Stimulated activated CD8-positive, alpha-beta memory T cell treated with anti-CD3 and anti-CD28 coated beads, Interleukin-7, amount 100 ng/mL, for 48 hours (primary cell): ENCODE measurements at places on chromosomes 11 and 22.

DNA sequence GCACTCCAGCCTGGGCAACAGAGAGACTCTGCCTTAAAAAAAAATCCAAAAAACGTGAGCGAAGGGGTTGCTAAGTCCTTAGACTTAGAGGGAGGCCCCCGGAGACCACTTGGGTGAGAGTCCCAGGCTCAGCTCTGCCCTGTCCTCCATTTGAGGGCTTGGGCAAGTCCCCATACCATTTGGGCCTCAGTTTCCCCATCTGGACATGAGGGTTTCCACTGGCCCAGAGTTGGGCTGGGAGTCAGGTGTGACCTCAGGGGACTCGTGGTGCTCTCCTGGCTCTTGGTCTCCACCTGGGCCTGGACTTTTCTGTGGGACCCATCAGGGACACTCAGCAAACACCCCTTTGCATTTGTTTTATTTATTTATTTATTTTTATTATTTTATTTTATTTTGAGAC, 35.2 kb upstream of the CSNK1E start:
- DNase-seq, result no peak

DNA sequence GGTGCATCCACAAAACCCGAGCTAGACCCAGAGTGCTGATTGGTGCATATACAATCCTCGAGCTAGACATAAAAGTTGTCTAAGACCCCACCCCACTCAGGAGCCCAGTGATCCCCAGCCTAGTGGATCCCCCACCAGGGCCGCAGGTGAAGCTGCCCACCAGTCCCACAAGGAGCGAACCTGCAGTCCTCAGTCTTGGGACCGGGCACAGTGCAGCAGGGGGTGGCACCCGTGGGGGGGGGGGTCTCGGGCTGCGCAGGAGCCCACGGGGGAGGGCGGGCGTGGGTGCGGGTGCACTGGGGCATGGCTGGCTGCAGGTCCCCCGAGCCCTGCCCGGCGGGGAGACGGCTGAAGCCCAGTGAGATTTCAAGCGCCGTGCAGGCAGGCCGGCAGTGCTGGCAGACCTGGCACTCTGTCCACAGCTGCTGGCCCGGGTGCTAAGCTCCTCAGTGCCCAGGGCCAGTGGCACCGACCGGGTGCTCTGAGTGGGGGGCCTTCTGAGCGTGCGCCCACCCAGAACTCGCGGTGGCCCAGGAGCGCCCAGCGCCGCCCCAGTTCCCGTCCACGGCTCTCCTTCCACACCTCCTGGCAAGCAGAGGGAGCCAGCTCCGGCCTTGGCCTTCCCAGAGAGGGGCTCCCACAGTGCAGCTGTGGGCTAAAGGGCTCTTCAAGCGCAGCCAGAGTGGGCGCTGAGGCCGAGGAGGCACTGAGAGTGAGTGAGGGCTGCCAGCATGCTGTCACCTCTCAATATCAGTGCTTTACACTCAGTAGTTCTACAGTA, 989.1 kb downstream of the FAM181B start:
- no peak for DNase-seq

DNA sequence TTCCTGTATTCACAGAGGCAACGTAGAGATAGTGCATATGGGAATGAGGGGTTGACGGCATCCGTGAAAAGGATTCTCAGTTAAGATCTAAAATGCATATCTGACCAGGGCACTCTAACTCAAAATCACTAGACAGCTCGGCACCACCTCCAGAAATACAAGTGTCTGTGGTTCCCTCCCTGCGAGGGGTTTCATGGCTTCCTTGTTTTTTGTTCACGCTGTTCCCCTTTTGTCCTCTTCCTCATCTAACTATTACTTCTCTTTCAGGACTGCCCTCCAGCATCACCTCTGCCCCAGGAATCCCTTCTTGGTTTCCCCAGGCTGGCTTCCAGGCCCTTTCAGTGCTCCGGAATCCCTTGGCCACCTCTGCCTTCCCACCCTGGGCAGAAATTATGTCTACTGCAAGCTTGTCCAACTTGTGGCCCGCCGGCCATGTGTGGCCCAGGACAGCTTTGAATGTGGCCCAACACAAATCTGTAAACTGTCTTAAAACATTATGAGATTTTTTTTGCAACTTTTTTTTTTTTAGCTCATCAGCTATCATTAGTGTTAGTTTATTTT, 159.9 kb downstream of the FBXO7 start:
- DNase-seq, result no peak

DNA sequence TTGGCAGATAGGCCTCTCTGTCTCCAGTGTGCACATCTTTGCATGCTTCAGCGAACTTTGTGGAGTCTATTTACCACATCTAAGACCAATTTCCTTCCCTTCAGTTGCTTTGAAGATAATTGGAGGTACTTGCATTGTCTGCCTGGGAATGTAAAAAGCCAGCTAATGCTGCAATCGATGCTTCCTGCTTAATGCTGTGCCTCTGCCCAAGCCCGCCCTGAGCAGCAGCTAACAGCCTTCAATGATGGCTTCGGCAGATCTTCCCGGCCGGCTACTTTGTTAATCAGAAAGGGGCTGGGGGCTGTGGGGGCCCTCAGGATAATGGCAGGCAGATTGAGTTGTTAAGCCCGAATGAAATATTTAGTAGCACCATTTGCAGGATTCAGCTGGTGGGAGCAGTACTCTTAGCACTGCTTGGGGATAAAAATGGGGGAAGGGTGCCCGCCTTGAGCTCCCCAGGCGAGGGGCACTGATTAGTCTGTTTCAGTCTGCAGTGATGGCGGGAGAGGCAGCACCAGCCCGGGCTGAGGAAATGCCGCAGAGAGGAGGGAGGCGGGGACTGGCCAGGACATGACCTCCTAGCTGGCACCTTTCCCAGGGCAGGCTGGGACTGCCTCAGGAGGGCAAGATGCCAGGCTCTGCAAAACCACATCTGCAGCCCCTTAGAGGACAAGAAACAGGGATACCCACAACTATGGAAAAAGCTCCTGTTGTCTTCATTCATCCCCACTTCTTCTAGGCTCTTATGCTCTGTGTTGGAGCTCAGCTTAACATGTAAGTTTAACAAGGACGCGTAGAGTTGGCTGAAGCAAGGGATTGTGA, 460.0 kb downstream of the BUD13 start:
- DNase-seq, result no peak

- no peak for DNase-seq
These were observed 56.0 kb downstream of the PISD start for GRCh38 chr22:31605851-31606585.

- DNase-seq, result no peak
These were observed 24.6 kb downstream of the IGHMBP2 start for GRCh38 chr11:68928136-68928880.

DNA sequence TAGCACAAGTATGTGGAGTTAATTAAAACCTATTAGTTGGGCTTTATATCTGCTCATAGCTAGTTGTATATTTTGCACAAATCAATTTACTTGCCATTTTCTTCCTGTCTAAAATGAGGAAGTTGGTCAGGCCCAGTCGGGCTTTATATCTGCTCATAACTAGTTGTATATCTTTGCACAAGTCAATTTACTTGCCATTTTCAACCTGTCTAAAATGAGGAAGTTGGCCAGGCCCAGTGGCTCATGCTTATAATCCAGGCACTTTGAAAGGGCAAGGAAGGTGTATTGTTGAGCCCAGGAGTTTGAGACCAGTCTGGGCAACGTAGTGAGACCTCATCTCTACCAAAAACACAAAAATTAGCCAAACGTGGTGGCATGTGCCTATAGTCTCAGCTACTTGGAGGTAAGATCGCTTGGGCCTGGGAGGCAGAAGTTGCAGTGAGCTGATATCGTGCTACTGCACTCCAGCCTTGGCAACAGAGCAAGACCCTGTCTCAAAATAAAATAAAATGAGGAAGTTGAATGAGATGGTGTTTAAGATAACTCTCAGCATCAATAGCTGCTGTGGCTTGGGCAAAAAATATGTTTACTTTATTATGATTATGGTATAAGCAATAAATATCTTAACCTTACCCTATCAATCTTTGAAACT, 1558.6 kb upstream of the RAG2 start:
- no peak for DNase-seq

GRCh38 chr11:15836795-15837194, 519.6 kb downstream of the SOX6 start:
- DNase-seq, result no peak

GRCh38 chr11:22472306-22472705, 134.1 kb downstream of the SLC17A6 start:
- DNase-seq, result no peak

DNA sequence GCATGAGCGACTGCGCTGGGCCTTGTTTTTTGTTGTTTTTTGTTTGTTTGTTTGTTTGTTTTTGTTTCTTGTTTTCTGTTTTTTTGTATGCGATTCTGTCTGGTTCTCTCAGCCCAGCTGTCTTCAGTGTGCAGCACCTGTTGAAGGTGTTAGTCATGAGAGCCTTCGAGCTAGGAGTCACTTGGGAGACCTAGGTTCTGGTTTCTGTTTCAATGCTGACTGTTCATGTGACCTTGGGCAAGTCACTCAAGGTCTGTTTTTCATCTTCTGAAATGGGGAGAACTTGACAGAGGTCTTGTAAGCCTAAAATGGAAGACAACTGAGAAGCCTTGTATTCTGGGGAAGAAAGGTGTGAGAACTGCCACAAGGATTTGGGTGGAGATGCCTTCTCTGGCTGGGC, 1.8 kb downstream of the DCPS start:
- no peak for DNase-seq

- DNase-seq, result no peak
These were observed 1413.0 kb downstream of the BRD1 start for GRCh38 chr22:48414651-48415050.

DNA sequence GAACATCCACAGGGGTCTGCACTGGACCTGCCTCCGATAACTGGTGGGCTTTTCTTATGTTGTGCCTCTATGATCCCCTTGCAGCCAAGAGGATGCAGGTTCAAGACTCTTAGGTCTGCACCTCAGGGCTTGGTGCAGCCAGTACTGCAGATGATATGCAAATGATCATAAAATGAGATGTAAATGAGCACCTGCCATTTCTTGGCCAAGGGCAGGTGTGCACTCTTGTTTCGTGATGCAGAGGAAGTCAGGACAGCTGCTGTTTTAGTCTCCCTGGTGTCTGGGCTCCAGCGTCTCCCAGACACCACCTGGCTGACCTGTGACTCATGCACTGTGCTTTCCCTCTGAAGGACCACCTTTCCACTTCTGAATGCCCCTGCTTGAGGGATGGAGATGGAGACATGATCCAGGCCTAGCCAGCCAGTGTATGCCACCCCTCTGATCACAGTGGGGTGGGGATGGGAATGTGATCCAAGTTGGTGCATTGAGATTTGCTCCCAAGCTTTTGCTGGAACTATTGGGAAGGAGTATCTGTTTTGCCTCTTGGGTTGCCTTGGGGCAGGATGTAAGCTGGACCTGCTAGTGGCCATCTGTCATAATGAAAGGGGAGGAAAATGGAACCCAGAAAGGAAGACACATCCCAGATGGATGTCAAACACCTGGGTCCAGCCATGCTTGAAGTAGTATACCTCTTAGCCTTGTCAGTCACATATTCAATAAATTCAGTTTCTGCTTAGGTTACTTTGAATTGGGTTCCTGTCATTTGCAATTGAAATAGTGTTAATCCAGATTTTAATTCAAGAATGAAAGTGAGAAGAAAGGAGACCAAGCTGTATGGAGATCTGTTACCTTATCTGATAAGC, 3.3 kb upstream of the KCNJ11 start:
- no peak for DNase-seq

- DNase-seq, result no peak
These were observed 50.4 kb downstream of the ANO1 start for GRCh38 chr11:70128435-70128906.

DNA sequence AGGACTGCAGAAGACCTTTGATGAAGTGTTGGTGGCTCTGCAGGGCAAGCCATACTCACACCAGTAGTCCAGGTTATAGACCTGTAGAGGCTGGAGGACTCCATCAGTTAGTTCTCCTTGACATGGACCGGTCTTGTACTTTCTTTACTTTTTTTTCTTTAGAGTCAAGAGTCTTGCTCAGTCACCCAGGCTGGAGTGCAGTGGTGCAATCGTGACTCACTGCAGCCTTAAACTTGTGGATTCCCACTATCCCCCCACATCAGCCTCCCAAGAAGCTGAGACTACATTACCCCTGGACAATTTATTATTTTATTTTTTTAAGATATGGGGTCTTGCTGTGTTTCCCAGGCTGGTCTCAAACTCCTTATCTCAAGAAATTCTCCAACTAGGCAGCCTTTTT, 49.6 kb upstream of the E2F8 start:
- no peak for DNase-seq

DNA sequence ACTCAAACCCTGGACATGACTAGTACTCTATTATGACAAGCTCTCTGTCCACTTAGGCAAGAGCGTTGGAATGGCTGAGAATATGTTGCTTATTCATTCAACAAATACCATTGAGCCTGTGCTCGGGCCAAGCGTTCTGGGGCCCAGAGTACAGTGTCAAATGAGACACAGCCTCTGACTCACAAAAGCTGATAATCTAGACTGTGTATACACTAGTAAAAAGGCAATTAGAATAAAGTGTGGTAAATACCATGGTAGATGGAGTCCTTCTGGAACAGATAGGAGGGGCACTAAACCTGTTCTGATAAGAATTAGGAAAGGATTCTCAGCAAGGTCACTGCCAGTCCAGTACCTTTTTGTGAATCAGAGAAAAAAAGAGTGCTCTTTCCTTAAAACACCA, 24.7 kb downstream of the KCNE3 start:
- DNase-seq, result no peak

GRCh38 chr11:34501949-34502348, 11.6 kb downstream of the ELF5 start:
- DNase-seq, result no peak

DNA sequence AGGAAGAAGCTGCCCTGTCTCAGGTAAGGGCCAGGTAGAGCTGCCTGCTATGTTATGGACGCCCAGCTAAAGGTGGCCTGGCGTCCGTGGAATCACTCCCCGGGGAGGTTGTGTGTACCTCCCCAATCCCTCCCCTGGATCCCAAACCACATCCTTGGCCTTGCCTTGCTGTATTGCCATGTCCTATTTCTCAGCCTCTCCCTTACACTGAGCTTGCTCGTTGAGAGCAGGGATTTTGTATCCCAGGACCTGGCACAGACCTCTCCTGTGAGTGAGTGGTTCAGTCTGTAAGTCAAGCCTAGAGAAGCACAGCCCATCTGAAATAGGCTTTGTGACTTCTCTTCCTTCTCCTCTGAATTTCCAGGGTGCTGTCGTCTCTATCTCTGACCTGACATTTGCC, 53.9 kb downstream of the TRAF6 start:
- DNase-seq, result no peak

DNA sequence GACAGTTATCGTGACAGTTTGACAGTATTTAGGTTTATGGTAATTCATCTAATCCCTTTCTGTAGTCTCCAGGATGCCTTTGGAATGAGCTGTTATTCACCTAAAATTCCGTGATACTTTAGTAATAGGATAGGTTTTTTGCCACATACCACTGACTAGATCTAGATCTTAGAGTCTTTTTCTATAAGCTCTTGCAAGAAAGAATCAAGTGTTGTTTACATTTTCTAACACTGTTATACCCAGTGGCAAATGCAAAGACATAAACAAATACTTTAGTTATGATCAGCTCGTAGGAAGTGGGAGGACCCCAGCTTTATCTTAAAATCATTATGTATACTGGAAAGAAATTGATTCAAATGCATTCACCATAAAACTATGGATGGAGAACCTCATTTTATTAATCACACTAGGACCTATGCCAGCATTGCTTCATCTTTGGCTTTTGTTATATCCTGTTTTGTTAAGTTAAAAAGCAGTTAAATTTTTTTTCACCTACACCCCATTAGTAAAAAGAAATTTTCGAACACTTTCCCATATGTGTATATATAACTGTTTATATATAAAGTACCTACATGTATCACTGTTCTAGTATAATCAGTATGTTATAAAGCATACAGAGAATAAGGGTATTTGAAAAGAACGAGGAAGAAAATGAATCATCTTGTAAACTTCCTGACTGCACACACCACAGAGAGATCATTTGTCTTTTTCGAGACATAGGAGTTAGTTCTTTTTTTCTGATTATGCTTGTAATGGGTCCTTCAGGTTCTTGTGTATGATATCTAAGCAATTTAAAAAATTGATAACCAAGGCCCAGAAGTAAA, 60.9 kb downstream of the PDHX start:
- no peak for DNase-seq
